Small intestine (tissue), 16 donors: ENCODE measurements at places on chromosomes 11 and 22. TPM values are rescaled to one million over a fixed set of nuclear protein-coding genes. Genes with fewer than 3 reads are reported as not detected.

Gene DDI1
- polyA plus RNA-seq = not detected

- no peak for DNase-seq
Observed at GRCh38 chr22:24285245-24285644, 14.6 kb downstream of the SPECC1L start.

GRCh38 chr11:95500466-95500865, 269.5 kb upstream of the SESN3 start:
- no peak for DNase-seq

- no peak for DNase-seq
Observed at GRCh38 chr22:33986167-33986771, 66.0 kb upstream of the LARGE1 start.

DNA sequence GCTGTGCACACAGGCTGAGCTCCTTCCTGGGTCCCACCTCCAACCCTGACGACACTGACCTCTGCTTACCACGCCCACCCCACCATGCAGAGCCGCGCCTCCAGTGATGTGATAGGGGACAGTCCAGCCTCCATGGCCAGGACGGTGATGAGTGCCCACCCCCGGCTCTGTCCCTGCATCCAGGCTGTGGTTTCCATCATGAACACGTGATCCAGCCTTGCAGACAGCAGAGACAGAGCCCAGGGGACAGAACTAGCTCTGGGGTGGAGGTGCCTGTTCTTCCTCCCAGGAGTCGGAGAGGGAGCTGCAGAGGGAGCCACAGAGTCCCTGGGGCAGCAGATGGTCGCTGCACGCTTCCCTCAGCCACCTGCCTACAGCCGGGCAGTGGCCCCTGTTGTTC, 42.6 kb upstream of the IGSF9B start:
- DNase-seq = no peak

GRCh38 chr11:64537876-64538275, 53.1 kb upstream of the SLC22A12 start:
- no peak for DNase-seq

DNA sequence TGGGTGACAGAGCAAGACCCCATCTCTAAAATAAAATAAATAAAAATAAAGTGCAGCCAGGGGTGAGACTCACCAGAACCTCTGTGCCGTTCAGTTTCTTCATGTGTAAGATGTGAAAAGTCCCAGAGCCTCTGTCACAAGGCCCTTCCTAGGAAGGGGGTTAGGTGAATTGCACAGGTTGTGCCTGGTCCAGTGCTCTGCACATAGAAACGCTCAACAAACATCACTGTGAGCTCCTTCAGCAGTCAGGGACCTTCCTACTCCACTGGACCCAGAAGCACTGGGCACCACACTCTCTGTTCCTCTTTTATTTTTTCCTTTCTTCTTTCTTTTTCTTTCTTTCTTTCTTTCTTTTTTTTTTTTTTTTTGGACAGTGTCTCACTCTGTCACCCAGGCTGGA, 22.3 kb downstream of the MRPL21 start:
- no peak for DNase-seq

Gene PDGFB
- 5.0 TPM for polyA plus RNA-seq

GRCh38 chr11:23217072-23217471, 356.8 kb upstream of the CCDC179 start:
- DNase-seq = no peak

- DNase-seq = no peak
Observed at GRCh38 chr11:6594142-6594768, 9.2 kb downstream of the RRP8 start.

Gene GAL3ST1
- polyA plus RNA-seq = 89.5 TPM

Gene NAP1L4
- 85.0 TPM for polyA plus RNA-seq

Gene JHY
- polyA plus RNA-seq = 1.8 TPM

- DNase-seq = no peak
Observed at GRCh38 chr22:23844739-23845202, 6.0 kb upstream of the DERL3 start.

DNA sequence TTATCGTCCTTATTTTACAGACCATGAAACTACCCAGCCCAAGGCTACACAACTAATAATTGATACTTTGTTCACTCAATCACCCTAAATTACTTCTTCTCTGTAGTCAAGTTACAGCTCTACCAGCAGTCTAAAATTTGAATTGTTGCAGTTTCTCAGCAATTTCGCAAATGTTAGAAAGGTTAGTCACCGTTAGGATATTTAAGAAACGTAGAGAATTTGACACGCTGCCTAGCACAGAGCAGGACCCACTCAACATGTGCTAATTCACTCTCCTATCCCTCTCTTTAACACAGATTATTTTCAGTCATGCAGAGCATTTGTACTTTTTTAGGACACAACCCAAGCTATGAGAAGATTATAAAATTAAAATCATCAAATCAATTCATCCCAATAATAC, 771.1 kb upstream of the LUZP2 start:
- DNase-seq = no peak

DNA sequence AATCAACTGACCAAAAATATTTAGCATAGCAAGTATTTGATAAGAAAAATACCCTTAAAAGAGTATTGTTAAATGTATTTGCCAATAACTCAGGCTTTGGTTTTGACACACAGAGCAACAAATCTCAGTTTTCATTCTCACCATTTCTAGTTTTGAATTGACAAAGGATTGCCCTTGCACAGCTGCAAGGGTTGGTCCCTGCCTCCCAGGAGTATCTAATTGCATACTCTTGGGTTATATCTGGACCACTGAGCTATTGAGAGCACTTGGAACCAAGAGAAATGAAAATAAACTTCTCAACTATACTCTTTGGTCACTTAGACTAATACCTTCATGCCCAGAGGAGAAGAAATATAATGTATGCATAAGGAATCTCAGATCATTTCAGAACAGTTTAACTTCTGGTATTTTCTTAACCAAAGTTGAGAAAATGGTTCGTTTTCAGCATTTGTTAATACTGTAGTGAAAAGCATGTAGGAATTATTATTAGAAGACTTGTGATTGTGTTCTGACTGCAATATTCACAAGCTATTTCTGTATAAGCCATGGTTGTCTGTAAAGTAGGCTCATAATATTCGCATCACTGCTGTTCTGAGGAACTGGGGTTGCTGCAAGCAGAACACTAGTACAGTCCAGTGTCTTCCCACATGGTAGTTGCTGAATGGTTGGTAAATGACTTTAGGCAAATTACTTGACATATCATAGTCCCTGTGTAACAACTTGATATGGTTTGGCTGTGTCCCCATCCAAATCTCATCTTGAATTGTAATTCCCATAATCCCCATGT, 7.9 kb downstream of the C2CD3 start:
- no peak for DNase-seq

GRCh38 chr11:253160-253885, 16.5 kb downstream of the PSMD13 start:
- no peak for DNase-seq

- peak; percentile 20 for DNase-seq
Observed at GRCh38 chr11:69166218-69167115, 10.7 kb downstream of the SMIM38 start.

GRCh38 chr11:43575913-43576310, 104.6 kb upstream of the HSD17B12 start:
- DNase-seq = no peak

DNA sequence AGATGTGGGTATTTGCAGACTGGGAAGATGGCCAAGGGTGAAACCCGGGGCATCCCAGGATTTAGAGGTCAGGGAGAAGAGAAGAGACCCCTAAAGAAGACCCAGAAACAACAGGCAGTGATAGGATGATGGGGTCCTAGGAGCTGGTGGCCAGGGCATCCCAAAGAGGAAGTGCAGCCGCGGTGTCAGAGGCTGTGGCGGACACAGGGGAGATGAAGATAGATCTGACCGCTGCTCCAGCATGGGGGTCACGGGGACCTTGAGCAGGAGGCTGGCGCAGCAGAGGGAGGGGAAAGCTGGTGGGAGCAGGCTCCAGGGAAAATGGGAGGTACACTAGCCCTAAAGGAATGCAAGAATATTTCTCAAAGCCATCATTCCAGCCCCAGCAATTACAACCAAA, 47.3 kb downstream of the CTTN start:
- no peak for DNase-seq

- peak; percentile 93 for DNase-seq
Observed at GRCh38 chr11:44621140-44621681, 55.7 kb downstream of the CD82 start.

DNA sequence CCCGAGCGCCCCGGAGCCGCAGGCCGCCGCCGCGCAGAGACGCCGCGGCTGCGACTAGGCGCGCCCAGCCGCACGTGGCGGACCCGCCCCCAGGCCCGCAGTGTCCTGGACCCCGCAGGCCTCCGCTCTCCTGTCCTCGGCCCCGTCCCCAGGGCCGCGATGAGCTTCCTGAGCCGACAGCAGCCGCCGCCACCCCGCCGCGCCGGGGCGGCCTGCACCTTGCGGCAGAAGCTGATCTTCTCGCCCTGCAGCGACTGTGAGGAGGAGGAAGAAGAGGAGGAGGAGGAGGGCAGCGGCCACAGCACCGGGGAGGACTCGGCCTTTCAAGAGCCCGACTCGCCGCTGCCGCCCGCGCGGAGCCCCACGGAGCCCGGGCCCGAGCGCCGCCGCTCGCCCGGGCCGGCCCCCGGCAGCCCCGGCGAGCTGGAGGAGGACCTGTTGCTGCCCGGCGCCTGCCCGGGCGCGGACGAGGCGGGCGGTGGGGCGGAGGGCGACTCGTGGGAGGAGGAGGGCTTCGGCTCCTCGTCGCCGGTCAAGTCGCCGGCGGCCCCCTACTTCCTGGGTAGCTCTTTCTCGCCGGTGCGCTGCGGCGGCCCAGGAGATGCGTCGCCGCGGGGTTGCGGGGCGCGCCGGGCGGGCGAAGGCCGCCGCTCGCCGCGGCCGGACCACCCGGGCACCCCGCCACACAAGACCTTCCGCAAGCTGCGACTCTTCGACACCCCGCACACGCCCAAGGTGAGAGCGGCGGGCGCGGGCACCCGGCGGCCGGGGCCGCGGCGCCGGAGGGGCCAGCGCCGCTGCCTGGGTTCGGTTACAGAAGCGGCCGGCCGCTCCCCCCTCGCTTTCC, 528 bp downstream of the WEE1 start:
- no peak for DNase-seq

DNA sequence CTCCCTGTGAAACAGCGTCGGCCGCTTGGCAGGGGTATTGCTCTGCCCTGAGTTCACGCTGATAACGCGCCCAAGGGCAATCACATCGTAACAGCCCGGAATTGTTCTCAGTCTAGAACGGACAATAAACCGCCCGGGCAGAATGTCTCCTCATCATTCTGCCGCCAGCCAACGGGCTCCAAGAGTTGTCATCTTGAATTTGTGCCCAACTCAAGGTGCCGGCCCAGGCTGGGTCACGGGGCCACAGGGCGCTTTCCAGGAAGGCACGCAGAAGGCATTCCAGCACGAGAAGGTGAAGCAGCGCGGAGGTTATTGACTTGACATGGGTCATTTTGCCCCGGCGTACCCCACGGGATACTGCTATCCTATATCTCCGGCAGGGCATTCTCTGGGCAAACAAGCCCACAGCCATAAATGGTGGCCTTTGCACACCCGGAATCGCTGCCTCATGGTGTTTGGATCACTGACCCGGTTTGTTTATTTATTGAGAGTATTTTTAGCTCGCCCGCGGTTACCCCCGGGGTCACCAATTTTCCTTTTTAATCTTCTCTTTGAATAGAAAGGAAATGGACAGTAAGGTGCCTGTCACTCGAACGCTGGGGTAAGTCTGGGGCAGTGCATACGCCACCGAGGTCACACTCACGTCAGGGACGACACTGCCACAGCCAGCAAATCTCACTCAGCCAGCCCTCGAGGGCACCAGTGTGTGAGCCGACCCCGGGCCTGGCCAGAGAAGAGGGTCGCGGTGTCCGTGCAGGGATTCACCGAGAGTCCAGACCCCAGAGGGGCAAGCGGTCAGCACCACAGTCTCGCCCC, 72.4 kb upstream of the FGF3 start:
- DNase-seq = peak; percentile 80

Gene MS4A15
- polyA plus RNA-seq = not detected

GRCh38 chr11:102724904-102725500, at the start of gene MMP8:
TSS of gene MMP8 (minus strand) at chr11:102724954. CDS start at chr11:102724855, 99 bp downstream.
- no peak for DNase-seq

Gene CENPM
- polyA plus RNA-seq = 2.2 TPM

Gene LARGE2
- 0.22 TPM for polyA plus RNA-seq

GRCh38 chr11:65962141-65962564, 619 bp downstream of the SART1 start:
- no peak for DNase-seq

DNA sequence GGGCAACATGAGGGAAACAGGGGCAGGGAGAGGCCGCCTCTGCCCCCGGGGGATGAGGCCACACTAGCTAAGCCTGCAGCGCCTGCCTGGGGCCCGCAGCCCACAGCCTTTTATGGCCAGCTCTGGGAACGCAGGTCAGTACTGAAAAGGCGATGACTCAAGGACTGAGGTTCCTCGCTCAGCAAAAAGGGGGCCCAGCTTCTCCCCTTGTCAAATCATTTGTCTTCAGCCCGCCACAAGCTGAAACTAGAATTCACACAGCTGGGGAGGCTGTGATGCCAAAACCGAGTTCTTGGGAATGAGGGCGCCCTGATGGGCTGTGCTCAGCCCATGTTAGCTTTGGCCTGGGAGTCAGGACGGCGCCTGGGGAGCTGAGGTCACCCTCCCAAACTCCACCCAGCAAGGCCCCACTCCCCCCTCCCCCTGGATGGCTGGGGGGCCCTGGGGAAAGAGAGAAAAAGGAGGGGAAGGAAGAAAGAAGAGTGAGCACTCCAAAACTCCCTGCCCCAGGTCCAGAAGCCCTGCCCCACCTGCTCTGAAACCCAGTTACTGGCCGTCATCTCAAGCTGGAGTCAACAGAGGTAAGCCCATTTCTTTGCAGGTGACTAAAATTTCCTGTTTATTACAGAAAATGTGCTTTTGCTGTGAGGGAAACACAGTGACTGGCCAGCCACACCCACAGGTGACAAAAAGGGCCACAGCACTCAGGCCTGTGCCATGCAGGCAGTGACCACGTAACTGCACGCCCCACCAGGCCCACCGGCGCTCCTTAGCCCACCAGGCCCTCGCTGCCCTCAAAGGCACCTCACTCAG, 13.7 kb downstream of the EHD1 start:
- DNase-seq = no peak

Gene NNMT
- polyA plus RNA-seq = 169 TPM

GRCh38 chr22:39379756-39380730, 19.5 kb upstream of the TAB1 start:
- no peak for DNase-seq

GRCh38 chr11:68810164-68810563, 31.6 kb downstream of the CPT1A start:
- DNase-seq = peak; percentile 62

Gene TRPC6
- not detected for polyA plus RNA-seq
